Fibroblast of the aortic adventitia (primary cell): ENCODE measurements at places on chromosomes 7 and 10.

GRCh38 chr10:127877116-127877515 is 15.6 kb downstream of the CLRN3 start:
- DNase-seq: no peak

DNA sequence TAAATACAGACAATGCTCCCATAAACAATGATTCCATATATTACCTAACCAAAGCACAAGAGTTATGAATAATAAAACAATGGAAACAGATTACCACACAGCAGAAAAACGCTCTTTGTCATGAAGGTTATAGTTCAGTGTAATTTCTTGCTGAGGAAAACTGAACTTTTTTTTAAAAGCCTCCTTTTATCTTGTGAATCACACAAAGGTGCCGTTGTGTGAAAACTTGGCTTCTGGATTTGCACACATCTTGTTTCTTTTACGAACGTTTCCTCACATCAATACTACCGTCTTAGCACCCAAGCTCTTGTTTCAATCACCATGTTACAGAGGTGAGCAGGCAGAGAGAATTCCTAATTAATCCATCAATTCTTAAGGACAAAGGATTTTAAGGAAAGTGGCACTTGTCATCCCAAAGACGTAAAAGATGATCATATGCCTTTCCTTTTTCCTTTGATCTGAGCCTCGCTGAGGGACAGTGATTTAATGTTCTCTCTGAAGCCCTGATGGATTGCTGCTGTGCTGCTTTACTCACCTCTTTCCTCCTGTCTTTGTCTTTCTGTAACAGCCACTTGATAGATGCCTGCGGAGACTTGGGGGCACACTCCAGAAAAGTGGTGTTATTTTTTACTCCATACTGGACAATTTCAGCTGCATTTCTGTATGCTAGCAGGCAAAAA is 110.1 kb downstream of the CD36 start:
- DNase-seq: no peak

DNA sequence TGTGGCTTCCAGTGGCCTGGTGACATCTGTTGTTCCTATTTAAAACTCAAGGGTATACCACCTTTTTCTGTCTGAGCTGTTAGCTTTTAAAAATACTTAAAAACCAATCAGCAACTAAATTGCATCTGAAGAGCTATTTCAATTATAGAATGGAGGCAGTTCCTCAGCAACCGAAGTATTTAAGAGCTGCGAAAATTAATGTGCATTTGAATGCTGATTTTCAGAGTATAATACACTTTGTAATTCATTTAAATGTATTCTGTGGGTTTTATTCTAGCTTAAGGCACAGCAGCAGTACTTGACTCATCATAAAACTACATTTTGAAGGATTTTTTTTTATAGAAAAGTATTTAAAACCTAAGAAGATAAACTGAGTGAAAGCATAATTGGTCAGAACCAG is 404.9 kb upstream of the PRKCQ start:
- no peak for DNase-seq

- DNase-seq: no peak
Measured at GRCh38 chr7:115066634-115067033, 144.7 kb downstream of the MDFIC start.

- DNase-seq: peak; percentile 77
Measured at GRCh38 chr10:78211561-78212051, 177.9 kb downstream of the RPS24 start.

DNA sequence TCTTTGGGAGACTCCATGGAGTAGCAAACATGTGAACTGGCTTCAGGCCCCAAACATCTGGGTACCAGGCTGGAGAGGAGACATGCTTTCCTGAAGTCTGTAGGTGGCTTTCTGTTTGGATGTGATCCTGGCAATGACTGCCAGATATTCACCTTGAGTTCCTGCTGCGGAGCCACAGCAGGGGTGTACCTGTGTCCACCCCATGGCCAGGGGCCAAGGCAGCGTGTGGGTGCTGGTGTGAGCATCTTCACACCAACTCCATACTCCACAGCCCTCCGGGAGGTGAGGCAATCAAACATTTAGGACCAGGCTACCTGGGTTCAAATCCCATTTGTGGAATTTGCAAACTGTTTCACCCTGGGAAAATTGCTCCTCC is 113.0 kb downstream of the ADCY1 start:
- DNase-seq: no peak

GRCh38 chr7:69837387-69838068 is 239.3 kb downstream of the AUTS2 start:
- no peak for DNase-seq

DNA sequence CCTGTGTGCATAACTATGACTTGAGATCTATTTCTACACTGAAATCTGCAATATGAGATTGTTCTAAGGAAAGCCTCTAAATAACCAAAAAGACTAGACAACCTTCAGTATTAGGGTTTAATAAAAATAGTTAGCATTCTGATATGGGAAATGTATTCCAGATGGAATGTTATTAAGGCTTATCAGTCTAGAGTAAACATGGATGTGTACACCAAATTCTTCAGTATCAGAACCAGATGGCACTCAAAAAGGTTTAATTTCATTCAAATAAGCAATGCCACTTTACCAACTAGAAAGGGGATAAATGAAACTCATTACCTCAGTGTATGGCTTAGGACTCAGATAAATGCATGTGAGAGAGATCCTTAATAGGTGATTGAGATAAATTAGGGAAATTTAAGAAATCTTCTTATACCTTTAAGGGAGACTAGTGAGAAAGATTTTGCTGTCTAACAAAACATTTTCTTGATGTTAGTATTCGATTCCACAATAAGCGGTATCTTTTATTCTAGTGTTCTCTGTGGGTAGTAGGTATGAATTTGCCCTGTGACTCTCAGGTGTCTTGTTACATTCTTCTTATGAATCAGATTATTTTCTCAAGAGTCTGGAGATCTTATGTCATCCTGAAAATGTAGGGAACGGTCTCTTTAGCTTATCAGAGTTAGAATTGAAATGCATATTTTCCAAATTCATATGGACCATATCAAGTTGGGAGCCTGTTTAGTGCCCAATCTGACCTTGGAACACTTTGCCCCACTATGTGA is 159.2 kb downstream of the PRKG1 start:
- DNase-seq: no peak

GRCh38 chr10:1412531-1413189 is 324.7 kb downstream of the ADARB2 start:
- DNase-seq: no peak
